ENCODE measurements at places on chromosomes 1 and 21.

DNA sequence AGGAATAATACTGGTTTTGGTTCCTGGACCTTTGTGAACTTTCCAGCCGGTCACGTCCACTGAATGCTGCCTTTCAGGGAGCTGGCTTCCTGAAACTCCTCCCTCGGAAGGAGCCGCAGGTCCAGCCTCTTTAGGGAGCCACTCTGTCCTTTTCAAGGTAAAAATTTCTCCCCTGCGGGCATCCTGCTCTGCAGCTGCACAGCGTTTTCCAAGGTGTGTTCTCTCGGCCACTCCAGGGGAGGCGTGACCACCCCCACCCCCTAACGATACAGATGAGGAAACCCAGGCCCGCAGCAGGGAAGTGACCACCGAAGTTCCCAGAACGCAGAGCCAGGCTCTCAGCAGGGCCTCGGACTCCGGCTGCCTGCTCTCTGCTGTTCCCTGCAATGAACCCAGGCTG lies 21.5 kb downstream of the PADI2 start:
- DNase-seq, result no peak

- DNase-seq, result no peak
These were observed 155.1 kb downstream of the IGSF21 start for GRCh38 chr1:18262726-18263125.

GRCh38 chr1:8689431-8690252 lies 127.8 kb downstream of the RERE start:
- DNase-seq, result no peak

DNA sequence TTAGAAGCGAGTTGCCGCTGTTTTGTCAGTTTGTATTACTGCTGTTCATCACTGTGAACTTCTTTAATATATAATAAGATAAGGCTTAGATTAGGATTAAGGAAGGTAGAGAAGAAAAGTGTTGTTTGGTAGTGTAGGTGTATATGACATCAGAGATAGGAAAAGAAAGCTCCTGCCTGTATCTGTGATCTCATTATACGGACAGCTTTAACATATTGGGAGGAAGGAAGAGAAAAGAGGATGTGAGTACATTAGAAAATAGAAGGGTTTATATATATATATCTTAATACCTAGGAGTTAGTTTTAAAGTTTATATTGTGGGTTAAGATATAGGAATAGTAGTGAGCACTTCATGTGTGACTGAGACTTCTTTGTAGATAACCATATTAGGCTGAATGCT lies 71.0 kb downstream of the RALGPS2 start:
- DNase-seq, result no peak

DNA sequence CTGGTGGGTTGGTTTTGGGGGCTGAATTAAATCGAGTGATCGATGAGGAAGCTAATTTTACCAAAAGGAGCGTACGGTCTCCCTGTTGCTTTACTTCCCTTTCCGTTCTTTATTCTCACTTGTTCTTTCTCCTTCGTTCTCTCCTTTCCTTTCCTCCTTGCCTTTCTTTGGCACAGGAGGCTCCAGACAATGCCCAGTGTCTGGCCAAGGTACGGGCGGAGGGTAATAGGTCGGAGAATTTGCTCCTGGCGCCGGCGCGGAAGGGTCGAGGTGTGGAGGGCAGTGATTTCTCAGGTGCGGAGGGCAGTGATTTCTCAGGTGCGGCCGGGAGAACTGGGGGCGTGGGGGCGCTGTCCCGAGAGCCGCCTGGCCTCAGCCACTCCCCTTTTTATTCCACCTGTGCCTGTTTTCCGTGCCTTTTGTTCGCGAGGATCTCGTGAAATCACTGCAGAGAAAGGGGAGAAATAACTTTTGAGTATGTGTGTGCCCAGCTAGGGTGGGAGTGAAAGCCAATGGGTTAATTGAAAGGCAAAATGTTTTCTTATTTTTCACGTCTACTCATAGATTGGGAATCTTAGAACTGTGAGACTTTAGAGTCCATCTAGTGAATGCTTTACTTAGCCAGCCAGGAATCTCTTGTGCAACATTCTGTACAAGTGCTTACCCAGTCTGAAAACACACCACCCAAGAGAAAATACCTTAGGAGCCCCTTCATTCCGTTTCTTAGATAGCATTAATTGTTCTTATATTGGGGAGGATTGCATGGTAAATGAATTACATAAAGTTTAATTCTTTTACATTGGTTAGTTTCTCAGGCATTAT lies 1.3 kb downstream of the FNBP1L start:
- no peak for DNase-seq

GRCh38 chr1:178267646-178268094 lies 173.8 kb downstream of the RASAL2 start:
- DNase-seq, result no peak

DNA sequence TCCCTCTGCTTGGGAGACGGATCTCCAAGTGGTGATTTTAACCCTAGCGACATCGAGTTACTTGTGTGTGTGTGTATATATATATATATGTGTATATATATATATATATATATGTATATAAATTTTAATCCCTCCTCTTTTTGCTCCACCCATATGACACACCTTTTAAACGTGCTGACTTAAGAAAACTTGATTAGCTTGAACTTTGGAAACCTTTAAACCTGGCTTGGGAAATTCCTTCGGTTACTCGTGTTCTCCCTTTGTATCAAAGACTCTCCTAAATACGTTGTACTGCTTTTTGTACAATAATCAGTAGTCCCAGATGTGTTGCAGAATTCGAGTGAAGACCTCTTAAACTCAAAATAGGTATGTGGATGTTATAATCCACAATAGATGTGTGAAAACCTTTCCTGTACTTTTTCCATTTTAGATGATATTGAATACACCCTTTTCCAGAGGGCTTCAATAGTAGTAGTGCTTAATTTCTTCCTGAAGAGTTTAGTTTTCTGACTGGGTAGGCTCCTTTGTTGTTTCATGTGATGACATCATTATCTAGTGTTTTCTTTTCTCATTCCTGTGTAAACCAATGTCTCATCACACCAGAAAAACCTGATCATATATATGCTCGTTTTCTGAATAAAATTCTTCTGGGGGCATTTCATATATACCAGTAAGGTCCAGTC lies 1.4 kb downstream of the RNF11 start:
- DNase-seq, result no peak

- DNase-seq, result no peak
These were observed 4.5 kb downstream of the LEPR start for GRCh38 chr1:65425006-65425405.

DNA sequence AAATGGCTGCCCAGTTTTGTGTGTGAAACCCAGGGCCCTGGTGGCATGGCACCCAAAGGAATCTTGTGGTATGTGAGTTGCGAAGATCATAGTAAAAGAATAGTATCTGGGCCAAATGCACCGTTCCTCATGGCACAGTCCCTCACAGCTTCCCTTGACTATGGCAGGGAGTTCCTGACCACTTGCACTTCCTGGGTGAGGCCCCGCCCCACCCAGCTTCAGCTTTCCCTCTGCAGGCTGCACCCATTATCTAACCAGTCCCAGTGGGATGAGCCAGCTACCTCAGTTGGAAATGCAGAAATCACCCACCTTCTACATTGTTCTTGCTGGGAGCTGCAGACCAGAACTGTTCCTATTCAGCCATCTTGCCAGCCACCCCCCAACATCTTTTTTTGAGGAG lies 63.0 kb downstream of the SLC5A9 start:
- no peak for DNase-seq

Measured in CD8-positive, alpha-beta memory T cell (primary cell).